Left colon (tissue), 2 donors: ENCODE measurements at places on chromosomes 5 and 9. TPM values are rescaled to one million over a fixed set of nuclear protein-coding genes. Genes with fewer than 3 reads are reported as not detected.

The ITK gene
- total RNA-seq: 1.7 TPM

The SV2C gene
- 0.36 TPM for total RNA-seq

The PROB1 gene
- total RNA-seq: 0.42 TPM

- no peak for DNase-seq
These were observed 8.6 kb upstream of the PSAT1 start for GRCh38 chr9:78288214-78288892.

DNA sequence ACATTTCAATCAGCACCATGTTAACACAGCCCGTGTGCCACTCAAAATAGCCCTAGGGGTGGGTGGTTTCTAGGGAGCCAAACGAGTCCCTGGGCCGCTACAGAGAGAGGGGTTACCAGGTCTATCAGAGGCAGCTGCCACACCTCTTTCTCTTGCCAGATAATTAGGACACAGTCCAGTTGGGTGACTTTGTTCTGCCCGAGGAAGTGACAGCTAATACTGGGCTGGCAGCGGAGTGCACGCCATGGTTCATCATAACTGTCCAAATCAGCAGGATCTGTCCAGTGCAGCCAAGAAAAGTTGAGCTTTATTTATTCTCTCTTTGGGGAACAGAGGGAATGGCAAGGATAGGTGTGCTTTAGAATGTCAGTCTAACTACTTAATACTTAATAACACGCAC lies 583.8 kb downstream of the BRINP1 start:
- DNase-seq: no peak

DNA sequence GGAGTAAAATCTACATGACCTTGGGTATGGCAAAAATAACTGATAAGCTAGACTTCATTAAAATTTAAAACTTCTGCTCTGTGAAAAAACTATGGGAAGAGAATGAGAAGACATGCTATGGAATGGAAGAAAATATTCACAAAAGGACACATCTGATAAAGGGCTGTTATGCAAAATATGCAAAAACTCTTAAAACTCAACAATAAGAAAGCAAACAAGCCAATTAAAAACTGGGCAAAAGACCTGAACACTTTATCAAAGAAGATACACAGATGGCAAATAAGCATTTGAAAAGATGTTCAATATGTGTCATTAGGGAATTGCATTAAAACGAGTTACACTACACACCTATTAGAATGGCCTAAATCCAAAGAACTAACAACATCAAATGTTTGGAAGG lies 439.5 kb downstream of the EFNA5 start:
- no peak for DNase-seq

DNA sequence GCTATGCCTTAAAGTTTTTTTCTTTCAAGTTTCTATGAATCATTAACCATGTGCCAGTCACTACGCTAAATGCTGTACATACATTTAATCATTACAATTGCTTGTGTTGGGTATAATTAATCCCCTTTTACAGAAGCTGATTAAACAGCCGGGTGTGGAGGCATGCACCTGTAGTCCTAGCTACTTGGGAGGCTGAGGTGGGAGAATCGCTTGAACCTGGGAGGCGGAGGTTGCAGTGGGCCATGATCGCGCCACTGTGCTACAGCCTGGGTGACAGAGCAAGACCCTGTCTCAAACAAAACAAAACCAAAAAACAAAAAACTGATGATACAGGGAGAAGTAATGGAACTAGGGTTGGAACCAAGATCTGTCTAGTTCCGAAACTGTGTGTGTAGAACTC lies 1.2 kb upstream of the UBE2R2 start:
- no peak for DNase-seq

DNA sequence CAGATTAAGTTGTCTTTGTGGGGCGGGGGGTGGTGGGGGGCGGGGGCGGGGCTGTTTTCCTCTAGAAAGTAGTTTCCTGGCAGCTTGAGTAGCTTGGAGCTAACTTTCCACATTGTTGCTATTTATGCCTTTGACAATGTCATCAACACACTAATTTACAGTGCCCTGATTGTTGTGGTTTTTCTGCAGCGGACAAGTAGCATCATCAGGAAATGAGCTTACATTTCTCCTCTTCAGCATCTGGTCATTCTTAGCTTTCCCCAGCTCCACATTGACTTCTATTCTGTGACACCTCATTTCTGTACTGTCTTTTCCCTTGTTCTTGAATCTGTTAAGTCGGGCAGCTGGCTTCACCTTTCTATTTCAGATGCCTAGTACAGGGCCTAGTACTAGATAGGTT lies 112.3 kb upstream of the RAD23B start:
- DNase-seq: no peak

GRCh38 chr9:113577525-113578261 lies 114.2 kb downstream of the RGS3 start:
- DNase-seq: peak; percentile 35

GRCh38 chr5:139670369-139671095 lies 22.4 kb downstream of the CXXC5 start:
- peak; percentile 41 for DNase-seq

- DNase-seq: no peak
These were observed 295.4 kb upstream of the DAB2 start for GRCh38 chr5:39720136-39720535.

GRCh38 chr9:124934290-124934689 lies 6.6 kb downstream of the GOLGA1 start:
- no peak for DNase-seq

GRCh38 chr9:95100071-95100627 lies 217.4 kb downstream of the FANCC start:
- no peak for DNase-seq

GRCh38 chr5:73411936-73412596 lies 36.5 kb downstream of the FOXD1 start:
- no peak for DNase-seq
